ENCODE measurements at places on chromosomes 11 and 22.

DNA sequence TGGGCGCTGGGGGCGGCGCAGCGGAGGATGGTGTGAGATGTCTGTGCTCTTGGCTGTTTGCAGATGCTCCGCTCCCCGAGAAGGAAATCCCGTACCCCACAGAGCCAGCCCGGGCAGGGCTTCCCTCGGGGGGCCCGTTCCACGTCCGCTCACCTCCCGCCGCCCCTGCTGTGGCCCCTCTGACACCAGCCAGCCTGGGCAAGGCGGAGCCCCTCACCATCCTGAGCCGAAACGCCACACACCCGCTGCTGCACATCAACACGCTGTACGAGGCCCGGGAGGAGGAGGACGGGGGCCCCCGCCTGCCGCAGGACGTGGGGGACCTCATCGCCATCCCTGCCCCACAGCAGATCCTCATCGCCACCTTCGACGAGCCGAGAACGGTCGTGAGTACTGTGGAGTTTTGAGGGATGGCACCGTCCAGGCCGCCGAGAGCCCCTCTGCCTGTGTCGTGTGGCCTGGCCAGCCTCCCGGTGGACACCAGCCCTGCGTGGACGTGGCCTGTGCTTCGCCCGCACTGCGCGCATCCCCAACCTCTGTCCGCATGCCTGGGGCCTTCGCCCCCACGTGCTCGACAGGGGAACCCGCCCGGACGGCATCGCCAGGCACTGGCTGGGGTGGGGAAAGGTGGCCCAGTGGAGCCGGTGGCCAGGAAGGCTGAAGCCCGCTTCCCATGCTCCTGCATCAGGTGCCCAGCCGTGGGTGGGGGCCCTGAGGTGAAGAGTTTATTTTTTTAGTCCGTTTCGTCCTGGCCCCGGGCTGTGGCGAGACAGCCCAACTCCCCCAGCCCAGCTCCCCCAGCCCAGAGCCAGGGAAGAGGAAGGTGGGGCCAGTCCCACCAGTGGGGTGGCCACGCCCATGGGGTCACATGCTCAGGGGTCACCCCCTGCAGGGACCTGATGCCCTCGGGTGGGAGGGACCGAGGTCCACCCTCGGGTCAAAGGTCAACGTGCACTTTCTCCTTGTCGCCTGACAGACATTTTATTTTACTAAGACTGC lies 6.5 kb upstream of the TRABD start:
- peak; percentile 56 for DNase-seq

- DNase-seq = no peak
Measured at GRCh38 chr11:2831781-2832532, 53.6 kb downstream of the CDKN1C start.

DNA sequence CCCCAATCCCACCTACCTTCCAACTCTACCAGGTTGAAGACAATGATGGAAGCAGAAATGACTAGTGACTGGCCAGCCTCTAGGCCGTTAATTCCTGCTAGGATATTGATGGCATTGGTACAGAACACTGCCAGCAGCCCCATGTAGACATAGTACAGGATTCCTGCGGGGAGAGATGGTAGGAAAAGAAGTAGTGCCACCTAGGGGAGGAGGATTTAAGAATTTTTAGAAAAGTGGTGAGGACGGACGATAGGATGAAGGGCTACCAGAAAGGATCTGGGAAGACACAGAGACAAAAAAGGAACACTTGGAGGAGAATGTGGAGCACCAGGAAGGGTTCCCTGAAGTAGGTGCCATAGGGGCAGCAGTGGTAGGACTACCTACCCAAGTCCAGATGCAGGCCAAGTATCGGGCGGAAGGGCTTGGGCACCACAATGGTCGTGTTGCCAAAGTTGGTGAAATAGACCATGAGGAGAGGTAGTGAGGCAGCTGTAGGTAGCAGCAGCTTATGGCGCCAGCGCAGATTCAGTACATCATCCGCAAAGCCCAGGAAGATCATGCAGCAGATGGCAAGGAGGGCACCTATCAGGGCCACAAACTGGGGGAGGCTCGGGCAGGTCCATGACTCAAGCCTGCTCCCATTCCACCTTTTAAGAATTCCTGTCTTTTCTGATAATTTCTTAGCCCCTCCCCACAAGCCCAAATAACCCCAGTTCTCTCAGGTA lies 1.2 kb downstream of the DPAGT1 start:
- DNase-seq = no peak

DNA sequence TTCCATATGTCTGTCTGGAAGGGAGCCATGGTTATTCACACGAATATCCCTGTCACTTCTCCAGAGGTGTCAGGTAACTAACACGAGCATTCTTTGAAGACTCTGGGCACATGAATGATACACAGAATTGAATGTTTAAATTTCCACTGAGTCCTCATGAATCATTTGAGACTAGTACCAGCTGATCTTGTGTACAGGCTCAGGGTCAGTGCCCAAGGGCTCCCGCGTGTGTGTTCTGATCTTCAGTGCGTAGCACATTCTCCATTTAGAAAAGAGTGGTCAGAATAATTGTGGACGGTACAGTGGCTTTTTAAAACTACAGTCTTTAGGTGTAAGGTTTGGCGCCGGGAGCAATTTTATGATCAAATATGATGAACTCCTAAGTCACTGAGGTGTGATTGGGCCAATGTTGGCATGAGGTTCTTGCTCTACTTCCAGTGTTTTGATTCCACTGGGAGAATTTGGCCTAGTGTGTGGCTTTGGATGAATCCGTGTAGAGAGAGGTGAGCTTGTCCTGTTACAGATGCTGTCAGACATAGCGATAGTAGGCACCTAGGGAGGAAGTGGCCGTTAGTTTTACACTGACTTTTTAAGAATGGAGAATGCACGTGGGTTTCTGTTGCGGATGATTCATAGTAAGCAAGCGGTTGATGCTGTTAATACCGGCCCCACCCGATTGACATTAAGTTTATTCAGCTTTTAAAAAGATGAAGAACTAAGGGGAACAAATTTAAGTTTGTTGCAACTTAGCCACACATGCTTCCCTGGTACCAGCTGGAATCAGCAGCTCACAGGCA lies 22.2 kb downstream of the NUP50 start:
- no peak for DNase-seq

GRCh38 chr11:65937766-65938165 lies 7.5 kb upstream of the TSGA10IP start:
- no peak for DNase-seq
